Stimulated activated CD8-positive, alpha-beta memory T cell treated with anti-CD3 and anti-CD28 coated beads, Interleukin-12 subunit alpha, Interleukin-12 subunit beta, amount 100 ng/mL, for 1 hour (primary cell): ENCODE measurements at places on chromosomes 2 and 18.

GRCh38 chr2:126949775-126950174, 51.1 kb downstream of the TEX51 start:
- DNase-seq = no peak

GRCh38 chr2:189628817-189629530, 32.3 kb upstream of the ASNSD1 start:
- DNase-seq = no peak

DNA sequence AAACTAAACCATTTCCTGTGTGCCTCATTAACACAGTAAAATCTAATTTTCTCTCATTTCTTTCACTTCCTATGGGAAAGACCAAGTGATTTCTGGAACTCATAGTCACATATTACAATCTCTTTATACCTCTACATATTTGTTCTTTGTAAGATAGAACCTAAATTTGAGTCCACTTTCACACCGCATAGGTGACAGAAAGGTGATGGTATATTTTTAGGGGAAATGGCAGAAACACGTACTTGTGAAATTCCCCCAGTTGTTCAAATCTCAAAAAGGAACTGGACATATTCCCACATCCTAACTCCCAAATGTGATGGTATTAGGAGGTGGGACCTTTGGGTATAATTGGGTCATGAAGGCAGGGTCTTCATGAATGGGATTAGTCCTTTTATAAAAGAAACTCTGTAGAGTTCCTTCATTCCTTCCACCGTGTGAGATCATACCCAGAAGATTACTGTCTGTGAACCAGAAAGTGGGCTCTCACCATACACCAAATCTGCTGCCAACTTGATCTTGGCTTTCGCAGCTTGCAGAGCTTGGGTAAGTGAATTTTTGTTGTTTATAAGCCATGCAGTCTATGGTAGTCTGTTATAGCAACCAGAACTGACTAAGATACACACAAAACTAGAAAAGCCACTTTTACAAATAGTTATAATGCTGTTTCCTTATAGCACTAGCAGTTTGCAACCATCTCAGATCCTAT, 542.1 kb downstream of the DSC3 start:
- no peak for DNase-seq

GRCh38 chr2:46489423-46490174, 10.2 kb downstream of the TMEM247 start:
- DNase-seq = no peak

GRCh38 chr2:182920631-182921056, 54.2 kb upstream of the FRZB start:
- no peak for DNase-seq

DNA sequence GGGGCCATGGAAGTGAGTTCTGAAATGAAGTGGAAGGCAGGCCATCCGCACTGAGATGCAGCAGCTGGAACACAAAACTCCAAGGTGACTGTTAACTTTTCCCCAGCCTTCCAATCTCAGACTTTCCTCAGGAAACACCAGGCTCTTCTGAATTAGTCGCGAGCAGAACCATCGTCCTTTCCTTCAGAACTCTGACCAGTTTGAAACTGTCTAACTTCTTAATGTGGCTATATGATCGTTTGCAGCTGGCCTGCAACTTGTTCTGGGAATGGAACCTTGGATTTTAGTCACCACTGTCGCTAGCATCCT, 620 bp upstream of the RPL37A start:
- DNase-seq = no peak
